ENCODE measurements at places on chromosomes 2 and 18.

DNA sequence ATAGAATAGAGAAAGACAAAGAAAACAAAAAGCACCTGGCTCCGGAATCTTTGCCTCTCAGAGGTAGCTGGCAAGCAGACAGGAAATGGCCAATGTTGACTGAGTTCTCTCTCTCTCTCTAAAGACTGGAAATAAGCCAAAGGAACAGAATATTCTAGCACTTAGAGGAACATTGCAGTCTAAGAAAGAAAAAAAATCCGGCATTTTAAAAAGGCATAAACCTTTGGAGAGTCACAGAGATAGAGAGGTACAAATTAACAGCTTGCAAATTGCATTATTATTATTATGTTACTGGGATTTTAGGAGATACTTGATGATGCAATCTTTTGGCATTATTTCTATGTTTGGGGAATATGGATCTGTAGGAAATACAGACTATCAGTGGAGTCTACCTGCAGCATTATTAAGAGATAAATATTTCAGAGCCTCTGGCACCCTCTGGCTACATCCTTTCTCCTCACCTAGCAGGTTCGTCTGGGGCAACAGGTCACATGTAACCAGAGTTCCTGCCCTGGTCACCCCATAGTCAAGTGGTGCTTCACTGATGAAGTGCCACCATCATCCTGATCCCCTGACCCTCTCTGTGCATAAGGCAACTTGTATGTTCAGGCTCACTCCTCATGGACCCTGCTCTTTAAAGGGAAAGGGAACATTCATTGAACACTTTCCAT lies 318.9 kb upstream of the ACVR2A start:
- no peak for DNase-seq

DNA sequence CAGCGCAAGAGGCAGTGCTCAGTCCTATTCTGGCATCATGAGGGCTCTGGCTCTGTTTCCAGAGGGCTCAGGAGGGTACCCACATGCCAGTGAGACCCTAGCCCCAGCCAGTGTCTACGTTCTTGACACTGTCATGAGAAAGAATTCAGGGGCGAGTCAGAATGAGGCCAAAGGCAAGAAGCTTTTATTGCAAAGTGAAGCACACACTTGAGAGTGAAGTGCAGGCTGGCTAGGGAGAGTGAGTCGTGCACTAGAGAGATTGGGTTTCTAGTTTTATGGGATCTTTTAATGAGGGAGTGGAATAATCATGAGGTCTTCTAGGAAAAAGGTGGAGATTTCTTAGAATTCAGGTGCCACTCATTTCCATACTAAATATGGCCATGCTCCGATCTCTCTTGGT lies 164.1 kb downstream of the DCDC2C start:
- DNase-seq = no peak

GRCh38 chr2:163370169-163370886 lies 365.5 kb downstream of the FIGN start:
- no peak for DNase-seq

DNA sequence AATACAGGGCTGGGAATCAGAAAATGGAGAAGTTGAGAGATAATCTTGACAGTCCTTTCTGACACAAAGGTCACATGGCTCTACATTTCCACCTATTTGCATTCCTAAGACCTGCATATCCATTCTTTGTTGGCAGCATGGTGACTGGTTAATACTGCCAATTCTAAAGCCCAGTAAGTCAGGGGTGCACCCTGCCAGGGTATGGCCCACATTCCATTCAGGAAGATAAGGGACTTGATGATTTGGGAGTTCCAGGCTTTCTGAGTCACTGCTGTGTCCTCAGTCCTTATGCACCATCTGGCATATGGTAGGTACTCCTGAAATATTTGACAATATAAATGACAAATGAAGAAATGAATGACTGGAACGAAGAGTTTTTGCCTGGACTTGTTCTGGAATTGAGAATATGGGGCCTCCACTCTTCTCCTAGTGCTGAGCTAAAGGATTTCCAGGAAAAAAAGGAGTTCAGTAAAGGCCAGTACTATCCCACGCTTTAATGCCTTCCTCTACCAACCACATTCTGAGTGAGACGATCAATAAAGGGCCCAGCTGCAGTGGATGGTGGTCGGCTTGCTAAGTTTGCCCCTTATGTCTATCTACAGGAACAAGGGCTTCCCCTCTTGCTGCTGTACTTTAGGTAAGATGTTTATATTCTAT lies 31.7 kb upstream of the EIF2AK3 start:
- no peak for DNase-seq

DNA sequence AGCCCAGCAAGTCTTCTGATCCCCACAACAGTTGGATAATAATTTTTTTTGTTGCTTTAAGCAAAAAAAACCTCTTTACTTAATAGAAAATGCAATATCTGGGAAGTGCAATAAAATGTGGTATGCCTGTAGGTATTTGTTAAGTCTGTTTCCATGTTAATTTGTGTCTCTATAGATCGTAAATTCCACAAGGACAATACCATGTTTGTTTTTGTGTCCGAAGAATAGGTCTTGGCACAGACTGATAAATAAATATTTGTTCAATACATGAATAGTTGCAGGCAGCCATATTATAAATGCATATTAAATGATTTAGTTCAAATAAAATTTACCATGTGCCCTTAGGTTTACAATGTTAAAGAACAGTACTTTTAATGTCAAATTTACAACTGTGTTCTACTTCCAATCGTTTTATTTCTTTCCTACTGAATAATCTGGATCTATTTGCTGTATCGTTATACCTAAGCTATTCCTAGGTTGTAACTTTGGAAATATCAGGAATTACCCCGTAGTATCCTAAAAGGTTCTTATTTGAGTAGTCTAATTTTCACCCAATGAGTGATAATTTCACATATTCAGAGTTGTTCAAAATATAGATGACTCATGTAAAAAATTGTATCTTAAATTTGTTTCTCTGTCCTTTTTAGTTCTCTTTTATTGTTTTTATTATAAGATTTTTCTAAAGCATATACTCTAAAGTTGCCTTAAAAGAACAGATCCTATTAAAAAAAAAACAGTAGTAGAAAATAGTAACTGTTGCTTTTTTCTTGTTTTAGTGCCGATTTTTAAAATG lies 151.8 kb downstream of the EHBP1 start:
- DNase-seq = no peak

Measured in activated T-cell treated with anti-CD3 and anti-CD28 coated beads, Interleukin-2, amount 50 U/mL, for 1 hour (primary cell).